SK-N-SH (cell line): ENCODE measurements at places on chromosomes 1 and 21. TPM values are rescaled to one million over a fixed set of nuclear protein-coding genes. Genes with fewer than 3 reads are reported as not detected.

DNA sequence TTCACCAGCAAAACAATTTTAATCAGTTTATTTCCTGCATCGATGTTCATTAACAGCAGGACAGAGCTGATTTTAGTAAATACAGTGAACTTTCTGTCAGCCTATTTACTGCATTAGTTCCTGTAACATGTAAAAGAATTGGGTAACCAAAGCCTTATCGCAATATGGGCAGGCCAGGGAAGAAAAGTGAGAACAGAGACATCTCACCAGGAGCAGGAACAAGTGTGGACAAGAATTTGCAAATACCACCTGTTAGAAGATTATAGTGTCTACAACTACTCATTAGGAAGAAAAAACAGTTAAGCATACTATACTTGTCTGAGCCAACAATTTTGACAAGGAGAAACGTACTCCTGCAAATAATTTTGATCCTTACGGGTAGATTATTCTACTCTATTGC is 1293.9 kb downstream of the PLA2G4A start:
- no peak for DNase-seq

- peak; percentile 37 for DNase-seq
Observed at GRCh38 chr1:23801338-23801748, 789 bp upstream of the GALE start.

DNA sequence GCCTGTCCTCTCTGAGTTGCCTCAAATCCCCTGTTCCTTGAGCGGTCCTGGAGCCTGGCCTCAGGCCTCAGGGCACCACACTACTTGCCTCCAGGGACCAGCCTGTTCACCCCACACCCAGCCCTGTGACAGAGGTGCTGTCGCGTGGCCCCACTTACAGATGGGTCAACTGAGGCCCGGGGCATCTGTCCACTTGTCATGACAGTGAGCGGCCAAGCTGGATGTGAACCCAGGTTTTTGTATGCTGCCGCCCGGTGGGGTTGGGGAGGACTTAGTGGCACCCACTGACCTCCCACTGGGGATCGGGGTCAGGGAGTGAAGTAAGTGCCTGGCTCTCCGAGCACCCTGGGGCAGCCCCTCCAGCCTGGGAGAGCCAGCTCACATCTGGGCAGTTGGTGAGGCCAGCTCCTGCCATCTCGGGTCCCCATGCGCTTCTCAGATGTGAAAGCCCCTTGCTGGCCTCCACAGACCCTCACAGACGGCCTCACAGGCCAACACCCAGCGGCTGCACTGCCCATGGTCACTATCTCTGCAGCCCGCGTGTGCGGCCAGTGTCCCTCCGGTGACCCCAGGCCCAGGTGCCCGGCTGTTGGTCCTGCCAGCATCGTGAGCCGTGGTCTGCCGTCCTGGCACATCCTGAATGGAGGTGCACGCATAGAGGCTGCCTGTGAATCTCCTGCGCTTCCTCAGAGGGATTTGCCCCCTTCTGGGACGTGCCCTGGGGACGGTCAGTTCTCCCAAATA is 9.3 kb upstream of the FAAP20 start:
- DNase-seq, result no peak

DNA sequence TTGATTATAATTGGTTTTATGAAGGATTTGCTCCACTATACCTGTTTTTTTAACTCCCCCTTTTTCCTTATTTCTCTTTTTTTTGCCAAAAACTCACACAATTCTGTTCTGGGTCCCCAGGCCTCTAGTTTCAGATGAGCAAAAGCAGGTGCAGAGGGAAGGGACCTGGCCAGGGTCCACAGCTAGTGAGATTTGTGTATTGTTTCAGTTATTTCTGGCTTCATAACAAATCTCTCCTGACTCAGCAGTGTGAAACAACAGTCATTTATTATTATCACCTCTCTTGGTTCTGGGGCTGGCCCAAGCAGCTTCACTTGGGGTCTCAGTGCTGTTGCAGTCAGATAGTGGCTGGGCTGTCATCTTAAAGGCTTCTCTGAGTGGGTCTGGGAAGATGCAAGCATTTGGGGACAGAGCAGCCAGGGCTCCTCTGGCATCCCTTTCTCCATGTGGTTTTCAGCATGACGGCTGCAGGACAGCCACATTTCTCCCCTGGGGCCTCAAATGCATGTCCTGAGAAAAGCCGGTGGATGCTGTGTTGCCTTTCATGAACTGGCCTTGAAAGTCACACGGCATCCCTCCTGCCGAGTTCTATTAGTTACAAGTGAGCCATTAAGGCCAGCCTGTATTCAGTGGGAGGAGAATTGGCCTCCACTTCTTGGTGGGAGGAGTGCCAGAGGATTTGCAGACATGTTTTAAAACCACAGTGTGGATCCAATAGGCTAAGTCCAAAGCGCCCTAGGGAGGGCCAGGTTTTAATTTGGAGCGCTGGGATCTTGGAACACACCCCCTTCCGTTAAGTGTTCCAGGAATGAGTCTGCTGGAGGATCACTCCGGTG is 137.1 kb downstream of the CAMTA1 start:
- peak; percentile 63 for DNase-seq

PRDM16 gene
- not detected in 2 replicates for polyA plus RNA-seq

GRCh38 chr1:86288586-86289147 is 107.5 kb downstream of the ODF2L start:
- no peak for DNase-seq

TLCD4 gene
- polyA plus RNA-seq, result 0.69 and 0.96 TPM in 2 replicates

SERPINC1 gene
- 0.05 and 0.08 TPM in 2 replicates for polyA plus RNA-seq

GRCh38 chr1:236744533-236744932 is 50.6 kb upstream of the MTR start:
- no peak for DNase-seq

- no peak for DNase-seq
Observed at GRCh38 chr21:45470773-45471524, 66.0 kb downstream of the COL18A1 start.

- DNase-seq, result no peak
Observed at GRCh38 chr1:29719253-29719652, 482.9 kb downstream of the PTPRU start.

PLXNA2 gene
- 7.3 and 8.5 TPM in 2 replicates for polyA plus RNA-seq

DNA sequence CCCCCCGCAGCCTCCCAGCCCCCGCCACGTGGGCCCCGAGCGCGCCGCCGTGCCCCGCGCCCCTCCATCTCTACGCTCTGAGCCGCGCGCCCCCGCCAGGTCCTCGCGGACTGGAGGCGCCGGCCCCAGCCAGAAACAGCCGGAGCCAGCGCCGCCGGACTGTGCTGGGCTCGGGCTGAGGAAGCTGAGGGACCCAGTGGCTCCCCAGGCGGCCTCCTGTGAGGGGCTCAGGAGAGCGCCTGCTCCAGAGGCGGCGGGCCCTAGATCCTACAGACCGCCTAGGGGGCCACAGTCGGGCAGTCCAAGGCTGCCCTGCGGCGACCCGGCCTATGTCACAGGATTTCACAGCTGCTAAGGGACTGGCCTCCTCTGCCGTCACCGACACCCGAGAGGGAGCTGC is 82.1 kb downstream of the NENF start:
- DNase-seq, result peak; percentile 28

DMBX1 gene
- not detected in 2 replicates for polyA plus RNA-seq

- no peak for DNase-seq
Observed at GRCh38 chr1:211870156-211870555, 39.6 kb upstream of the LPGAT1 start.

DNA sequence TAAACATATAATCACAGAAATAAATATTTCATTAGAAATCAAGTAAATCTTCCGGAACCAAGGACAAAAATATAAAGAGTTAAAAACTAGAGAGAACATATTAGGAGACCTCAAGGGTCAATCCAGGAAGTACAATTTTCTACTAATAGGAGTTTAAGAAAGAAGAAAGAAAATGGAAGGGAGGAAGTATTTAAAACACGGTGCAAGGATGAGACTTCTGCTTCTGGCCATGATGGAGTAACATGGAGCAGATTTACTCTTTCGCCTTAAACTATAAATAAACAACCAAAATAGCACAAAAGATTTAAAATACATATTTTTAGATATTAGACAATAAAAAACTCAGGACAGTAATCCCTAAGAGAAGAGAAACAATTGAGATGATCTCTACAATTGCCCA is 12.6 kb upstream of the IFNAR1 start:
- no peak for DNase-seq

DNA sequence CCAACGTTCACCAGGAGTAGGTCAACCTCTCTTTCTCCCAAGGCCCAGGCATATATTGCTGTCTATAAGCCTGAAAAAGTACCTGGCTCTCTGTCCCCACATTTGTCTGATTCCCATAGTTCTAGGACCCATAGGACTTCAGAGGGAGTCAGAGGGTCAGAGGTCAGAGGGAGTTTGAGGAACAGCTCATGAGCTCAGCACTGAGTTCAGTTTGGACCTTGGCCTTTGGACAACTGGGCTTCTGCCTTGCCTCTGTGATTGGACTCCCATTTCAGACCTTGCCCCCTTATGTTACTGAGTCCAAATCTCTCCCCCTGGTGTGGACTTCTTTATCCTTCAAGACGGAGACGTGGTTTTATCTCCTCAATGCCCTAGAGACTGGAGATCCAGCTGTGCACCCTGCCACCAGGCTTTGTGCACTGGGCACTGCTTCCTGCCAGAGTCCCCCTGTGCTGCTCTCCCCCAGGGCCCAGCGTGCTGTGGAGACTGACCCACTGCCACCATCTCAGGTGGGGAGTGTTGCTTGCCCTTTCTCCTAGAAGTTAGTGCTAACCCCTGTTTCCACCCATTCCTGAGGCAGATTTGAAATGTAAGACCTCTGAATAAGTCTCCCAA is 3.2 kb downstream of the CTSE start:
- DNase-seq, result no peak

DNA sequence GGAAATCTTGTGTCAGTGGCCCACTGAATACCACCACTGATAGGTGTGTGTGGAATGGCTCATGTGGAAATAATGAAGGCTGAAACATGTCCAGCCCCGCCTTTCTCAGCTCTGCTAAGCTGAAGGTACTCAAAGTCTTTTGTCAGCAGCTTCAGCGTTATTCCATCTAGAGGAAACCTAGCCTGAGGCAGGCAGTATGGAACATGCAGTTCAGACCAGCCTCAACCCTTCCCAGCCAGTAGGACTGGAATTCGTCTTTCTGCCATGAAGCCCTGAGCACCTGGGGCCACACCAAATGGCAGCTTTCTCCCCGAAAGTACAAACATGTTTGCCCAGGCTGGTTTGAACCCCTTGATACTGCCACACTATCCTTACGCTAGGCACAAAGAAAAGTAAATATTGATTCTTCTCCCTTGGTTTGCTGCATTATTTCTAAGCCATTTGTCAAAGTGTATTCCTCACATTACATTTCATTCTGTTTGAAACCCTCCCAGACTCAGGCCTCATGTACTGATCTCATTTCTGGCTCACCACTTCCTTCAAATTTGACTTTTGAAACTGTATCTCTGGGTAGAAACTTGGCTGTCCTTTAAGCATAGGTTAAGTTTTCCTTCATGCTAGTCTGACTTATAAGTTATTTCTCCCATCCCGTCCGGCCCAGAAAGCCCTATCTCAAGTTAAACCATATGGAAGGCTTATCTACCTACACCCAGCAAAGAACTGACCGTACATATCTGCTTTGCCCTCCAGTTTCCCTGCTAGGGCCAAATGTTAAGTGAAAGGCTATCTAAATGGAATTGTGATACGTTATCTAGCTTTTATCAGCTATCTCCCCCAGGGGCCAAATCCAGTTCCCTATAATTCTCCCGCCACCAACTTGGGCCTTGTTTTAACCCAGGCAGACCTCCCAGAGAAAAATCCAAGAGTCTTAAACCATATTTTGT is 45.7 kb upstream of the HOOK1 start:
- DNase-seq, result no peak

FAAP20 gene
- polyA plus RNA-seq, result 35.6 and 58.3 TPM in 2 replicates

- DNase-seq, result no peak
Observed at GRCh38 chr1:3125546-3126368, 56.8 kb downstream of the PRDM16 start.

GRCh38 chr1:6269720-6270400 is 9.0 kb upstream of the GPR153 start:
- peak; percentile 56 for DNase-seq

TRIM67 gene
- polyA plus RNA-seq, result not detected in 2 replicates

RASSF5 gene
- 1.7 and 2.2 TPM in 2 replicates for polyA plus RNA-seq

DNA sequence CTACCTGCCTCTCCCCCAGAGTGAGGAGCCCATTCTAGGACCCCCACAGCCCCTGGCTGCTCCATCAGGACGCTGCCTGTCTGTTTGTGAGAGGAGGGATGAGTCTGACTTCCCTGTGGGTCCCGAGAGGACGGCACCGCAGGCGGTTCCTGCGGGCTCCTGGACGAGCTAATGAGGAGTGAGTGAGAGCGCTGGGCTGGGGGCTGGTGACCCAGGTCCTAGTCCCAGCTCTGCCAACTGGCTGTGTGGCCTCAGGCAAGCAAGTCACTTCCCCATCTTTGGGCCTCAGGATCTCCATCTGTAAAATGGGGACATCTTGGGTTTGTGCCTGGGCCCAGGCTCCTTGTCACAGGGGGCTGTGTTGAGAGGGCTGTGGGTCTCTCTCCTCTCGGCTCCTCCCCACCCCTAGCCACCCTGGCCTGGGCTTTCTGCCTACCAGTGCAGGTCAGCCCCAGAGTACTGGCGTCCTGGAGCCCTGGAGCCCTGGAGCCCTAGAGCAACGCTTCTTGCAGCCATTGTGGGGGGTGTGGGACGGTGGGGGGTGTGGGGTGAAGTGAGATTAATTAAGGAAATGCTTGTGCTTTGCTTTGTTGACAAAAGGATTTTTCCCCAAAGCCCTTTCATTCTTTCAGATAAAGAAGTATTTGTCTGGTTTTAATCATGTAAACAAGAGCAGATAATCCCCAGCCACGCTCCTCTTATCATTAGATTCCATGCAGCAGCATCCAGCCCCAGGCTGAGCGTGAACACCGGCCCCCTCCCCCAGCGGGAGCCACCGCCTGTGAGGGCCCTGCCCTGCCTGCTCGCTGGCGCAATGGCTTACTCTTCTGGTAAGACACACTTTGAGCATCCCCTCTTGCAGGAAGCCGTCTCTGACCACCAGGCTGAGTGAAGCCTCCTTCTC is 26.8 kb downstream of the SLC1A7 start:
- peak; percentile 95 for DNase-seq

DNA sequence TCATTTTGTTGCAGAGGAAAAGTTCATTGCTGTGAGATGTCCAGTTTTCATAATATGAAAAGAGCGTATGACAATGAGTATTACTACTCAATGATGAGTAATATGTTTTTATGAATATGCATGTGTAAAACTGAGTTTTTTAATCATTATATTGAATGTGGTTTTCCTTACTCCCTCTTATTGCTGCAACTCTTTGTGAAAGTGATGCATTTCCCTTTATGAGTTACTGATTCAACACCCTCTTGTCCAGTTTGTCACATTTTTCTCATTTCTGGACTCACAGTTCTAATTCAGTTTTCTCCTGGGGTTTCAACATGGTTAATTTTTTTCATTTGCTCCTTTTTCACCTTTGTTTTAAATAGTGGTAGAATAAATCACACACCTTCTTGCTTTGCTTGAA is 35.2 kb upstream of the KCNJ15 start:
- no peak for DNase-seq

GRCh38 chr1:235567812-235568503 is 63.7 kb upstream of the B3GALNT2 start:
- DNase-seq, result no peak
